ENCODE measurements at places on chromosomes 2 and 18.
A peak's percentile ranks its signal among the peaks of the same experiment; 100 is the strongest.

GRCh38 chr2:41992056-41992642 is 55.7 kb upstream of the PKDCC start:
- no peak for DNase-seq

- DNase-seq, result no peak
Observed at GRCh38 chr2:129880309-129880708, 99.2 kb upstream of the RAB6C start.

GRCh38 chr18:10560452-10561045 is 34.7 kb downstream of the NAPG start:
- DNase-seq, result peak; percentile 37

- DNase-seq, result peak; percentile 13
Observed at GRCh38 chr2:96265349-96265839, 403 bp downstream of the TMEM127 start.

- DNase-seq, result no peak
Observed at GRCh38 chr18:2348003-2348402, 223.3 kb downstream of the METTL4 start.

DNA sequence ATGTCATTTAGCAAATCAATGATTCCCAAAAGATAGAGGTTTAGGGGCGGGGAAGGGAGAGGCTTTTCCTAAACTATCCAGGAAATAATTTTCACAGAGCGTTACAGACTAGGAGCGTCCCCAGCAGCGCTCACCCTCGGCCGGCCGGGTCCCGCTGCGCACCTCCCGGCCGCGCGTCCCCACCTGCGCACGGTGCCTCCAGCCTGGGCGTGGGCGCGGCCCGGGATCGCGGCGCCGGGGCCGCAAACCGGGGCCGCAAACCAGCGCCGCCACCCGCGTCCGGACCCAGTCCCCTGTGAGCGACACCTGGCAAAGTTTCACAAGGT is 684 bp upstream of the ZCCHC2 start:
- no peak for DNase-seq

DNA sequence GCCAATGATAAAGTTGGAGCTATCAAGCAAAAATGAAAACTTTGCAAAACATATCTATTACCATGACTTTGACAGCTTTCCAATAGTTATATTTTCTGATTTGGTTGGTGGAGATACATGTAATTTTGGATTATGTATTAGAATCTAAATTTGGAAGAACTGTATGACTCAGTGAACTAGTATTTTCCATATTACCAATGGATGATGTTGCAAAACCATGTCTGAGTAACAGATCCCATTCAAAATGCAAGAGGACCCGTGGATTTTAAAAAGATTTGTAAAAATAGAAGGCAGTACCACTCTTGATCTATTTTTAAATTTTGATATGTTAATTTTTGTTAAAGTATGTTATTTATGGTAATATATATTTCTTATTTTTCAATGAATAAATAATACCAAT is 83.0 kb downstream of the TAF4B start:
- DNase-seq, result no peak

- no peak for DNase-seq
Observed at GRCh38 chr2:76839826-76840225, 682.4 kb downstream of the LRRTM4 start.

GRCh38 chr2:215667585-215668377 is 231.9 kb upstream of the FN1 start:
- DNase-seq, result no peak

GRCh38 chr2:241666627-241667400 is 19.8 kb downstream of the DTYMK start:
- DNase-seq, result no peak

GRCh38 chr2:26573241-26573925 is 67.8 kb downstream of the CIB4 start:
- DNase-seq, result no peak

- no peak for DNase-seq
Observed at GRCh38 chr18:4357579-4357978, 97.5 kb downstream of the DLGAP1 start.

- DNase-seq, result no peak
Observed at GRCh38 chr2:142745691-142746090, 131.8 kb upstream of the KYNU start.

GRCh38 chr2:43754180-43754579 is 19.7 kb upstream of the DYNC2LI1 start:
- DNase-seq, result no peak

GRCh38 chr18:48138210-48138609 is 207.8 kb upstream of the SMAD2 start:
- no peak for DNase-seq

DNA sequence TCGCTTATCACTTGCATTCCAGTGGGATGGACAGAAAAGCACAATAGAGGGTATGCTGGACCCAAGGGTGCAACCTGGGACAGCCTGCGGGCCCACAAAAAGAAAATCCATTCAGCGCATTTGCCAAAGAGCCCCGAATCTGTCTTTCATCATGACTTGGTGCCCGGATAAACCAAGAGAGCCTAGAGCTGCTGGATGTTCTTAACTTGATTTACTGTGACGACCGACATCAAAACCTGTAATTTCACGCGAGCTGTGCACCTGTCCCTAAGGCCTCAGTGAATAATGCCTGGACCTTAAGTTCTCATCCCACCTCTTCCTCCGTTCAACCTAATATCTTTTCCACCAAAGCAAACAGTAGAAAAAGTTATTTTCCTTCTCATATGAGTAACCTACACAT is 115.5 kb upstream of the ACKR3 start:
- DNase-seq, result no peak

DNA sequence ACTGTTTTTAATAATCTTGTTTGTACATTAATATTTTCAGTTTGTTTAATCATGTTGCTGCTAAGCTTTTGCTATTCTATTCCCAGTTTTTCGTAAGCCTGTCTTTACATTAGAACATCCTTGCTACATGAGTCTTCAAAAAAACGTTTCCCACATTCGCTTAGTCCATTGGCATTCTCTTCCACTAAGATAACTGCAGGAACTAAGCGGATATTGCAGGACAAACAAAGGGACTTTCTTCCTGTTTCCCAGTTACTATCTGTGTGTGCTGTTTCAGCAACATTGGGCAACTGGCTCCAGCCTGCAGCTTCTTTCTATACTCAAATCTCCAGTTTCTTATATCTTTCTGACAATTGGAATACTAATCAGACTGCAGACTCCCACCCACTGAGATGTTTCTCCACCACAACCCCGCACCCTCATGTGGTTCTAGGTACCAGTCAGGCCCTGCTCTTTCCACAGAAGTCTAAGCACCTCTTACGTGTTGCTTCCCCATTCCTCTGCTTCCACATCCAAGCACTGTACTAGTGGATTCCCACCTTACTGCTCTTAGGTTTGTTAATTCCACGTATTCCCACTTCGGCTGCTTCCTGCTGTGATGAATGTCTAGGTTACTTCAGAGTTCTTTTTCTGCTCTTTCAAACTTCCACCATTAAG is 420.3 kb downstream of the LRRTM4 start:
- DNase-seq, result no peak

DNA sequence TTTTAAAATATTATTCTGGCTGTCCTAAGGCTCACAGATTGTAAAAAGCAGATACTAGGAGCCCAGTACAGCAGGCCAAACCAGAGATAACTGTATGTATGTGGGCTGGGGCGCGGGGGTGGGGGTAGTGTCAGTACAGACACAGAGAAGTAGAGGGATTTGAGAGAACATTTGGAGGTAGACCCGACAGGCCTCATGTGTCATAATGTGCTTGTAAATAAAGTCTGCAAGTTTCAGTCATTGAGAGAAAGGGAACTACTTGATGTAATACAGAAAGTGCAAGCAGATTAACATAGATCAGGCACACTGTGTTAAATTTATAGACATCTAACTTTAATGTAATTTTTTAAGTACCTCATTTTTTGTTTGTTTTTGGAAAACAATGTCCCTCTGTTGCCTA is 7.4 kb upstream of the POLI start:
- DNase-seq, result no peak

- DNase-seq, result no peak
Observed at GRCh38 chr2:174830561-174830960, 66.3 kb upstream of the CHRNA1 start.

- no peak for DNase-seq
Observed at GRCh38 chr2:20693317-20693716, 26.4 kb downstream of the GDF7 start.

- DNase-seq, result no peak
Observed at GRCh38 chr2:2868085-2868484, 509.5 kb downstream of the EIPR1 start.

GRCh38 chr18:9913151-9913525 is 678 bp upstream of the VAPA start:
- no peak for DNase-seq

GRCh38 chr2:233416199-233416598 is 61.9 kb downstream of the DGKD start:
- no peak for DNase-seq

DNA sequence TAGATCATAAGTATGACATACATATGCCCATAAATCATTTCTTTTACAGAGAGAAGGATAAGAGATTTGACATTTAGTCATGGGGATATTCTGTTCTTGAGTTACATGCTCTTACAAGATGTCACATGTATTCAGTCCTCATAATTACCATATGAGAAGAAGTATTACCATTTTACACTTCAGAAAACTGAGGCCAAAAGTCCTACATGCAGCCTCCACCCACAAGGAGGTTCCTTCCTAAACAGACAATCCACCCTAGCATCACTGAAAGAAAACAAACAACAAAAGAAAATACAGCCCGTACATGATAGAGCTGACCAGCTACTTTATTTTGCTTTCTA is 335.1 kb downstream of the SETBP1 start:
- DNase-seq, result no peak

DNA sequence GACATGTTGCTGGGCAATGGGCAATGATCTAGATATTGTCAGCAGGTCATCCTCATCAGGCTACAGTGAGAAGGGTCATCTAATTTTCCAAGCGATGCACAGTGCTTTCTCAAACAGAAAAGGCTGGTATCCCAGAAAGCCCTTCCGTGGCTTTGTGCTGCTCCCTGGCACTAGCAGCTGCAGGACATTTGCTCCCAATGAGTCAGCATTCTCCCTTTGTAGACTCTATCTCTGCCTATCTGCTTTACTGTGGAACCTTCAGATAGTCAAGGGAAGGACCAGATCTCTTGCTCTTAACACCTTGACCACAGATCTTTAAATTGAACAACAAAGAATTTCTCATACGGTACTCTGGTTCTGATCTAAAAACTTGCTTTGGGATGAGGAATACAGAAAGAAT is 101.4 kb downstream of the CDH2 start:
- no peak for DNase-seq

- no peak for DNase-seq
Observed at GRCh38 chr2:233439191-233439590, 84.9 kb downstream of the DGKD start.

- no peak for DNase-seq
Observed at GRCh38 chr2:176457481-176457880, 188.2 kb downstream of the MTX2 start.

- no peak for DNase-seq
Observed at GRCh38 chr2:240959214-240959940, 39.0 kb upstream of the SNED1 start.

Data from CD4-positive, alpha-beta T cell treated with Interleukin-6 at 100 ng/mL for 8 hours (primary cell).